ENCODE measurements at places on chromosomes 1 and 21.

GRCh38 chr1:202007304-202007703 lies 3.1 kb upstream of the ELF3 start:
- no peak for DNase-seq

GRCh38 chr21:8992731-8993174 lies 1528.6 kb upstream of the TPTE start:
- no peak for DNase-seq

- DNase-seq = no peak
Observed at GRCh38 chr1:219324629-219325367, 151.1 kb downstream of the LYPLAL1 start.

GRCh38 chr1:162381383-162381782 lies at the start of gene C1orf226:
TSS of gene C1orf226 (plus strand) at chr1:162381728. CDS start at chr1:162381902, 174 bp downstream.
- no peak for DNase-seq

- DNase-seq = no peak
Observed at GRCh38 chr1:72075425-72075824, 206.9 kb downstream of the NEGR1 start.

Measured in putamen (tissue), 1 donor.